Cerebellum (tissue), 4 donors: ENCODE measurements at places on chromosomes 5 and 9.

DNA sequence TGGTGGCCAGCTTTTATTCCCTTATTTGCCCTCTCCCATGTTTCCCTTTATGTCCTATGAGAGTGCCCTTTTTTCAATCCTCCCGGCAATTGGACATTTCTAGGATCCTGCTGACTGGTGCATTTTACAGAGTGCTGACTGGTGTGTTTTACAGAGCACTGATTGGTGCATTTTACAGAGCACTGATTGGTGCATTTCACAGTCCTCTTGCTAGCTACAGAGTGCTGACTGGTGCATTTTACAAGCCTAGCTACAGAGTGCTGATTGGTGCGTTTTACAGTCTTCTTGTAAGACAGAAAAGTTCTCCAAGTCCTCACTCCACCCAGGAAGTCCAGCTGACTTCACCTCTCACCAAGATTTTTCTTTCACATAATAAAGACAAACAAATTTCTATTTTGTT, 15.4 kb upstream of the FANCC start:
- no peak for DNase-seq

DNA sequence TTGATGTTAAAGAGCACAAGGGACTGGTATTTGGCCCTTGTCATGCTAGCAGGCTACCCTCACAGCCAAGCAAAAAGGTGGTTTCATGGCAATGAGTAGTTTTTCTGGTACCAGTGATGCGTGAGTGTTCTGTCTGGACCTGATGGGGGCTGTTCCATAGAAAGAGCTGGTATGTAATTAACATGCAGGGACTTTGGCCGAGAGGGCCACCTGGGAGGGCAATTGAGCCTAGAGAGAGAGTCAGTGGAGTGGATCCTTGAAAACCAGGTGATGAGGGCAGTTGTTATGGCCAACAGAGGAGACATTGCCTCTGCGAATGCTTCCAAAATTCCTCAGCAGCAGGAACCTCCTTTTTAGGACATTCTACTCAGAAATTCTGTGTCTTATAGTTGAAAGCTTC, 383.3 kb downstream of the PSAT1 start:
- DNase-seq = no peak

GRCh38 chr5:79552984-79553383, 39.0 kb upstream of the HOMER1 start:
- DNase-seq = no peak

DNA sequence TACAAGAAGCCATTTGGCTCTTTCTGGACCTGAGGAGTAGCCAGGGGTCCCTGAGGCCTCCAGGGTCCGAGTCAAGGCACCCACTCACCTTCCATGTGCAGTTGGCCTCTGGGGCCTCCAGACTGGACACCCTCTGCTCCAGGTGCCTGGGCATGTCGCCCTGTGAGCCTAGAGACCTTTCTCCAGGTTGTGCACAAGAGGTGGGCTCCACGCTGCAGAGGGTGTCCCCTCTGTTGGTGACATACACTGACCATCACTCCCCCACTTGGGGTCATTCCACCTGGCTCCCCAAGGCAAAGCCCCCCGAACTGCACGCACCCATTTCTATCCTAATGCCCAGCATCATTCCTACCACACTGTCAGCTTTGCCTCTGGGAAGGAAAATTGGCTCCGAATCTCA, 48.8 kb downstream of the RASGEF1C start:
- no peak for DNase-seq

DNA sequence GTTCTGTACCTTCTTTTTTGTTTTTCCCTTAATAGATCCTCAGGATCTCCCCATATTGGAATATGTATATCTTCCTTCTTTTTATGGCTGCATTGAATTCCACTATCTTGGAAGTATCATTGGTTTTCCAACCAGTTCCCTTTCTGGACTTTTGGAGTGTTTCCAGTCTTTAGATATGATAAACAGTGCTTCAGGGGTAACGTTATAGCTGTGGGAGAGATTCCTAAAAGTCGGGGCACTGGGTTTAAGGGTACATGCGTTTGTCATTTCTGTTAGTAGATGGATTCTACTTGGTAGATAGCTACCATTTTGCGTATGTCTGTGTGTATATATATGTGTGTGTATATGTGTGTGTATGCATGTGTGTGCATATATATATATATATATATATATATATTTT, 42.0 kb downstream of the EXOSC2 start:
- DNase-seq = no peak

DNA sequence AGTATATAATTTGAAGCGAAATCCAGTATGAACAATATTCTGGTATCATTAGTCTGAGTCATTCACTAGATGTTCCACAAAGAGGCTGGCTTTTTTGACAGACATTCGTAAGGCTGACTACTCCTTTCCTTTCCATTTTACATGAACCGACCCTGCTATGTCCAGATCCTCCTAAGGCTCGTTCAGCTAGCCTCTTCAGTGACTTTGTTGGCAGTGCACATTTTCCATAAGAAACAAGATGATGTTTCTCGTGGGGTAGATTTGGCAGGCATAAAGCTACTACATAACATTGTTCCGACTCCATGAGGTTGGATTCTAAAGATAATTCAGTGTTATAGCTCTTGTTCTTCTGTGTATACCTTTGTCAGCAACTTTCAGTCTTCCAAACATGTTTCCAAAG, 49.0 kb downstream of the ZNF462 start:
- DNase-seq = no peak

DNA sequence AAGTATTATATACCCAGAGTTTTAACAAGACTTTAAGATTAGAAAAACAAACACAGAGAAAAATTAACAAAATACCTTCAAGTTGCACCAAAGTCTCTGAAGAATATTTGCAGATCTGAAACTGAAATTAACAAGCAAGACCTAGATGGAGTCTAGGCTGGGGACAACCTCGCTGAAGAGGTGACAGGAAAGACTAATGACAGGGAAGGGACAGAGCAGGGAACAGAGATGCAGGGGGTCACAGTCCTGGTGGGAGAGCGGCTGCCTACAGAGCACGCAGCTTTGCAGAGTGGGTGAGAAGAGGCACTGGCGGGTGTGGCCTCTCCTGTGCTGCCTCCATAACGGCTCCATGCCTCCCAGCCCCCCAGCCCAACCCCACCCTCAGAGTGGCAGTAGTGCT, 13.5 kb downstream of the RETREG1 start:
- DNase-seq = no peak

DNA sequence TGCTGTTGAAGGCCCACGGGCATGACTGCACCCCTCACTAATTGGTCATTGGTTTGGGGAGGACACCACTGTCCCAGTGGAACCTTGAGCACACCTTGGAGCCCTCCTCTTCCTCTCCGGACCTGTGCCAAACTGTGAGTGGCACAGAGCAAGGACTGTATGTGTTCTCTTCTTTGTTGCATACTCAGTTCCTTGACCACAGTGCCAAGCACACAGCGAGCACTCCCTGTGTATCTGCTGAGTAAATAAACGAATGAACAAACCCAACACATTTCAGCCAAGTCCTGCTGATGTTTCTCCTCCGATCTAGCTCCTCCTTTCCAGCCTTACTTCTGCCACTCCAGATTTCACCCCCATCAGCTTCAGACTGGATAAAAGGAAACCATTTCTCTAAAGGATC, 2.7 kb upstream of the TRIM52 start:
- DNase-seq = no peak

DNA sequence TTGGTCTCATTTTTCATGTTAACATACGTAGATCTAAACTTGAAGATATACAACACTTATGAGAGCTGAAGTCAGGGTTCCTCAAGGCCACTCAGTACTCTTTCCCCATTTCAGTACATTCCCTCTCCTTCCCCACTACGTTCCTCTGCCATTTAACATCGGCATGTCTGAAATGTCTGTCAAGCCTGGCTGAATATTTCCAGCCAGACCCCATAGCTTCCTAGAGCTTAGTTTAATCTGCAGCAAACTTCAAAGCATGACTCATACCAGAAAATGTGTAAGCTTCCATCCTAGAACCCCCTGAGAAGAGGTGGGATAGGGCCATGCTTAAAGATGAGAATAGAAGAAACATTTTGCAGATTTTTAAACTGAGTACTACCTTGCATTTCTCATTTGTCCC, 6.2 kb downstream of the GZMA start:
- no peak for DNase-seq

- no peak for DNase-seq
Measured at GRCh38 chr5:101326766-101327165, 423.7 kb upstream of the ST8SIA4 start.

DNA sequence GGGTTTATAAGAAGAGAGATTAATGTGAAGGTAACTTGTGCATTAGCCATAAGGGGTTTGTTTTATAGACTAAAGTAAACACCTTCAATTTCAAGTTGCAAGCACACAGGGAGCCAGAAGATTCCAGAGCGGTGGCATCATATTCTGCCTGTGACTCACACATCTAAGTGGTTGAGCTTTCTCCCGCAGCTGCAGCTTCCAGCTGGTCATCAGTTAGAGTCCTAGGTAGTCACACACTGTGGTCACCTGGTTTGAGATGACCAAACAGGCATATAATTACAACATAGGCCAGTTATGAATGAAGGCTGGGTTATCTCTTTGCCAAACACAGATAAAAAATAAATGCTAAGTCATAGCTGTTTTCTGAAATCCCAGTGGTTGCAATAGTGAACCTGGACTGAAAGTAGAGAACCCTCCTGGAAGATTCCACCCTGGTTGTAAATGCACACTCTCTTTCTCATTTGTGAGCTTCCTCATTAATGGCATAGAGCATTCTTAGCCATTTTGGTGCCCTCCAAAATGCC, 171.3 kb downstream of the GDNF start:
- DNase-seq = no peak

GRCh38 chr5:135212361-135213026, 178.5 kb upstream of the PITX1 start:
- no peak for DNase-seq

- DNase-seq = no peak
Measured at GRCh38 chr9:35659340-35659739, 1.2 kb downstream of the CCDC107 start.

- no peak for DNase-seq
Measured at GRCh38 chr5:1526190-1526631, 2.5 kb upstream of the LPCAT1 start.

- DNase-seq = no peak
Measured at GRCh38 chr9:125074976-125075375, 68.4 kb downstream of the SCAI start.

- no peak for DNase-seq
Measured at GRCh38 chr9:110309681-110310080, 28.0 kb downstream of the TXNDC8 start.

DNA sequence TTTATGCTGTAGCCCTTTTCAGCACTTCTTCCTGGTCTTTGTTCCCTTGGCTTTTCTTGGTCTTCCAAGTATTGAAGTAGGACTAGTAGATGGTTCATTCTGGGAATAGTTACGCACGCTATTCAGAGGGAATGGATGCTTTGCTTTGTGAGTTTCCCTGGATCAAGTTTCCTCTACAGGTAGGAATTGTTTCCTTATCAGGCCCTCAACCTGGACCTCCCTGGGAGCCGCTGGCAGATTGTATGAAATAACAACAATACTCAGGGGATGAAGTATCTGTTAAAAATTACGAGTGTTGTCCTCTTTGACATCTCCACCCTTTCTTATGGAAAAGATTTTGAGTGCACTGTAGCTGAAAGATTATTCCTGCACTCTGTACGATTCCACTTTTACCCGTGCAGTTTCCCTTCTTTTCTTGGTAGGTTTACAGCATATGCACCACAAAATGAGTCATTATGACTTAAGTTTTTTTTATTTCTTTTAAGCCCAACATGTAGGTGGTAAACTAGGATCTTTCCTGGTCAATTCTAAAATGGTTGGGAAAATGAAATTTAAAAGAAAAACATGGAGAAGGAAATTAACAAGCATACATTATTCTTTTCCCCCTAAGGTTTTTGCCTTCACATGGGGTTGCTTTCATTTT, 57.9 kb downstream of the ARHGAP26 start:
- DNase-seq = no peak

- DNase-seq = no peak
Measured at GRCh38 chr9:71796100-71796767, 27.9 kb upstream of the CEMIP2 start.

GRCh38 chr5:90987726-90988125, 395.4 kb downstream of the ARRDC3 start:
- DNase-seq = no peak

GRCh38 chr9:120652934-120653333, 61.3 kb downstream of the MEGF9 start:
- DNase-seq = no peak

DNA sequence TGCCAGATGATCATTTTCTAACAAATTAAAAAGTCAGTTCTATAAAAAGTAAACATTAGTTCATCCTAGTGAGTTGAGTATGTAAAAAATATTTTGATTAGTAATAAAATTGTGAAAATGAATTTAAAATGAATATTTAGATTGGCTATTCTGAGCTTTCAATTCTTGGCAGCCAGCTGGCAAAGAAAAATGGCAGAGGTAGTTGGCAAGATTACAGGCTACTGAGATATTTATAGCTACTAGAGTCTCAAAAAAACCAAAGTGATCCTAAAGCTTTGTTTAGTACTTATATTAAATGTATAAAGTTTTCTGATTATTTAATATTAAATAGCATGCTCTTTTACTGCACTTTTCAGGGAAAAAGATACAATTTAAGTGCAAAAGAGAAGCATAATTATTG, 25.0 kb downstream of the SGTB start:
- DNase-seq = peak; percentile 28

GRCh38 chr5:7391814-7392692, 3.9 kb upstream of the ADCY2 start:
- DNase-seq = no peak

DNA sequence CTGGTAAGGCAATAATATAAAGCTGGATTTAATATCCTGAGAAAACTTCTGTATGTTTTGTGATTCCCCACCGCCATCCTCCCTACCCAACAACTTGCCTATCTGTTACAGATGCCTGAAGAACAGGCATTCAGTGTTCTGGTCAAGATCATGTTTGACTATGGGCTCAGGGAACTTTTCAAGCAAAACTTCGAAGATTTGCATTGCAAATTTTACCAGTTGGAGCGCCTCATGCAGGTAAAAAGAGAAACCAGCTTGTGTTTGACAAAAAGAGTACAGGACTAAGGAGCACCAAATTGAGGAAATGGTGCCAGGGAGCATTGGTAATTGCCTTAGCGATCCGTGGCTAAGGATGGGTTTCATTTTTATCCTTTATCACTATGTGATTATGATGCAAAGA, 40.0 kb downstream of the GPR21 start:
- no peak for DNase-seq

- DNase-seq = no peak
Measured at GRCh38 chr9:91813176-91813795, 136.7 kb downstream of the ROR2 start.

GRCh38 chr5:138470322-138471051, 5.2 kb downstream of the EGR1 start:
- no peak for DNase-seq

DNA sequence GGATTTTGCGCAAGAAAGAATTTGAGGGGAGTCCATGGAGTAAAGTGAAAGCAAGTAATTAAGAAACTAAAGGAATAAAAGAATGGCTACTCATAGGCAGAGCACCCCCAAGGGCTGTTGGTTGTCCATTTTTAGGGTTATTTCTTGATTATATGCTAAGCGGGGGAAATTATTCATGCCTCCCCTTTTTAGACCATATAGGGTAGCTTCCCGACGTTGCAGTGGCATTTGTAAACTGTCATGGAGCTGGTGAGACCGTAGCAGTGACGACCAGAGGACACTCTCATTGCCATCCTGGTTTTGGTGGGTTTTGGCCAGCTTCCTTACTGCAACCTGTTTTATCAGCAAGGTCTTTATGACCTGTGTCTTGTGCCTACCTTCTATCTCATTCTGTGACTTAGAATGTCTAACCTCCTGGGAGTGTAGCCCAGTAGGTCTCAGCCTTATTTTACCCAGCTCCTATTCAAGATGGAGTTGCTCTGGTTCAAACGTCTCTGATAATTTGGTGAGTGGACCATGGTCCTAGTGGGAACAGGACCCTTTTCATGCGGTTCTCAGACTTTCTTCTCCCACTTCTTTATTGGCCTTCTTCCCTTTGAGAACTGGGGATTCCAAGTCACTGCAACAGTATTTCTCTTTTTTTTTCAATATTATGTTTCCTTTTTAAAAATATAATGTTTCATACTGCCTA, 1.3 kb upstream of the ERAP1 start:
- DNase-seq = no peak
